Fibroblast of skin of right quadriceps (primary cell): ENCODE measurements at places on chromosomes 7 and 10.

DNA sequence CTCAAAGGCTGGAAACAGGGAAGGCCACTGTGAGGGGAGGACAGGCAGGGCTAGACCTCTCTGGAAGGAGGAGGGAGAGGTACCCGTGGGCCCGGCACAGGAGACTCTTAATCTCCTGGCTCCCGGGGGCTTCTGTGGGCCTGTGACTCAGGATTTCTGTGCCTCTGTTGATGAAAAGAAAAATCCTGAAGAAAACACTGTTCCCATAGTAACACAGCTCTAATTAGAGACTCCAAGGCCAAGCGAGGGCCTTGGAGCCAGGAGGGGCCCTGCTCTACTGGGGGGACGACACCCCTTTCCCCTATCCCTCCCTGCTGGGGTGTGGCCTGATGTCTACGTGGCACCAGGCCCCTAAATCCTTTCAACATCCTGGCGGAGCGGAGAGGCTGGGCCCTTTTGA is 174.1 kb upstream of the TNRC18 start:
- peak; percentile 58 for DNase-seq

GRCh38 chr10:71998840-71999194 is 34.6 kb downstream of the CHST3 start:
- peak; percentile 70 for DNase-seq

DNA sequence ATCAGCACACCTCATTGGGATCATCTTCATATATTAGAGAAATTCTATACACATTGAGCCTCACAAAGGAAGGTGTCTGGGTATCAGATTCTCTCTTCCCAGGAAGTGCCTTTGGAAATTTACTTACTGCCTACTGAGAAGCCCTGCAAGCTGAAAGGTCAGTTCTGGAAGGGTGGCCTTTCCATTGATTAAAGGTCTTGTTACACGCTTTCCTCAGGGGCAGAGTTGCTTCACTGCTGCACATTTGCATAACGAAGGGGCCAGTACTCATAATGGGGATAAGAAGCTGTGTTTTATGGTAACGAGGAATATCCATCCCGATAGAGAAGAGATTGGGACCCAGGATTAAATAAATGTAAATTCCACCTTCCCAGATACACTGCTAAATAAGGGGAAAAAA is 19.4 kb upstream of the IL15RA start:
- DNase-seq = no peak

DNA sequence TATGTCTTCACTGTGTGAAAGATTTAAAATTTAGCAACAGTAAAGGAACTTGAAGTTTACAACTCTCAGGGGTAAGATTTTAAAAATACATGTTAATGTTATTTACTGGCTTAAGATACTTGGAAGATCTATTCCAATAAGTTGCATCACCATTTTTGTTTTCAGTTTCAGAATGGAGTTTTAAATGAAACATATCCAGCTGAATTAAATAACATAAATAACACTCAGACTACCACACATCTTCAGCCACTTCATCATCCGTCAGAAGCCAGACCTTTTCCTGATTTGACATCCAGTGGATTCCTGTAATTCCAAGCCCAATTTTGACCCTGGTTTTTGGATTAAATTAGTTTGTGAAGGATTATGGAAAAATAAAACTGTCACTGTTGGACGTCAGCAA is 44.3 kb downstream of the AHR start:
- DNase-seq = peak; percentile 15

DNA sequence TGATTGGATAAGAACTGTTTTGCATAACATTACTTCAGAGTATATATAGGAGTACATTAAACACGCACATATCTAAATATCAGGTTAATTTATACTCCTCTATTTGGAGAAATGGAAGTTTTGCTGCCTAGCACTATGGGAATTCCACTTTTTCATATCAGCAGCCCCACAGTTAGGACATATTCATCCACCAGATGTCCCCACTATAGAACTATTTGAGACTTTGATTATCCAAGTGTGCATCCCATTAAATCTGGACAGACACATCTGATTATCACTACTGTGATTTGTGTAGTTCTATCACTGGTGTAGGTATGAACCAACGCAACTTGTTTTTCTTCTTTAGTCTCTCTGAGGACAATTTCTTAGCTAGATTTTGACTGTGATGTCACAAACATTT is 345.7 kb downstream of the THSD7A start:
- no peak for DNase-seq

GRCh38 chr10:118565301-118566075 is 30.0 kb downstream of the PRLHR start:
- DNase-seq = no peak

GRCh38 chr7:97007583-97007861 is 2.2 kb downstream of the DLX6 start:
- no peak for DNase-seq

- DNase-seq = peak; percentile 29
Measured at GRCh38 chr10:96292971-96293920, 11.0 kb upstream of the DNTT start.

DNA sequence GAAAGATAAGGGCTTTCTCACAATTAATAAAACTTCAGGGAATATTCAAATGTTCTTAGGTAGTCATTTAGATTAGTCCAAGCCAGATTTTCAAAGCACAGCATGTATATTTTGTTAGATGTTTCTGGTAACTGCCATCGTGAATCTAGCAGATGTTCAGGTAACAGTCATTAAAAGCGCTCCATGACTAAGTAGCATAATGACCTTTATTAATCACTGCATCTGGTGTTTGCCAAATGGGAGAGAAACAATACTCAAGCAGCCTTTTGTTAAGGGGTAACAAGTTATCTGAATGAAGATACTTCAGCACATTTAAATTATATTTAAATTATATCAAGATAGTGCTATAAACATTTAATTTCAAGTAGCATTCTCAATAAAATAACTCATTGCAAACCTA is 47.5 kb downstream of the USP6NL start:
- no peak for DNase-seq

GRCh38 chr10:90350122-90350521 is 507.7 kb downstream of the HTR7 start:
- no peak for DNase-seq

GRCh38 chr7:114021135-114021534 is 102.3 kb upstream of the PPP1R3A start:
- DNase-seq = no peak

GRCh38 chr7:66928388-66928787 is 7.4 kb downstream of the TMEM248 start:
- no peak for DNase-seq

GRCh38 chr10:26697922-26698608 is 564 bp downstream of the PDSS1 start:
- no peak for DNase-seq

- peak; percentile 39 for DNase-seq
Measured at GRCh38 chr7:44348300-44348699, 22.9 kb upstream of the CAMK2B start.

GRCh38 chr7:64916-65341 is 127.4 kb upstream of the FAM20C start:
- no peak for DNase-seq

- DNase-seq = no peak
Measured at GRCh38 chr10:11510736-11511135, 100.7 kb downstream of the USP6NL start.

- DNase-seq = no peak
Measured at GRCh38 chr7:117489430-117489829, 9.6 kb downstream of the CFTR start.

DNA sequence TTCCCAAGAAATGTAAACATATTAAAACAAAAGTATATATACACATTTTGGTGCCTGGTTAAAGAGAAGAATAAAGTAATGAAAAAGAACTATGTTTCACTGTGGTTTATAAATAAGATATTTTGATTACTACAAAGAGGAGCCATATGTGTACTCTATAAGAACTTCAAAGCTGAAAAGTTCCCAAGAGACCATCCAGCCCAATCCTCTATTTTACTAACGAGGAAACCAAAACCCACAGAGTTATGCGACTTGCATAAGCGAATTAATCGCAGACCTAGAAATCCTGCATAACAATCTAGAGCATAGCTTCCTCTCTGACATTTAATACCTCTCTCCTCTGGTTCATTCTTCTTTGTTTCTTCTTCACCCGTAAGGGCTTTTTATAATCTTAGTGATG is 937.1 kb downstream of the CNTNAP2 start:
- DNase-seq = peak; percentile 80

GRCh38 chr10:28850784-28851183 is 173.5 kb downstream of the BAMBI start:
- DNase-seq = no peak

DNA sequence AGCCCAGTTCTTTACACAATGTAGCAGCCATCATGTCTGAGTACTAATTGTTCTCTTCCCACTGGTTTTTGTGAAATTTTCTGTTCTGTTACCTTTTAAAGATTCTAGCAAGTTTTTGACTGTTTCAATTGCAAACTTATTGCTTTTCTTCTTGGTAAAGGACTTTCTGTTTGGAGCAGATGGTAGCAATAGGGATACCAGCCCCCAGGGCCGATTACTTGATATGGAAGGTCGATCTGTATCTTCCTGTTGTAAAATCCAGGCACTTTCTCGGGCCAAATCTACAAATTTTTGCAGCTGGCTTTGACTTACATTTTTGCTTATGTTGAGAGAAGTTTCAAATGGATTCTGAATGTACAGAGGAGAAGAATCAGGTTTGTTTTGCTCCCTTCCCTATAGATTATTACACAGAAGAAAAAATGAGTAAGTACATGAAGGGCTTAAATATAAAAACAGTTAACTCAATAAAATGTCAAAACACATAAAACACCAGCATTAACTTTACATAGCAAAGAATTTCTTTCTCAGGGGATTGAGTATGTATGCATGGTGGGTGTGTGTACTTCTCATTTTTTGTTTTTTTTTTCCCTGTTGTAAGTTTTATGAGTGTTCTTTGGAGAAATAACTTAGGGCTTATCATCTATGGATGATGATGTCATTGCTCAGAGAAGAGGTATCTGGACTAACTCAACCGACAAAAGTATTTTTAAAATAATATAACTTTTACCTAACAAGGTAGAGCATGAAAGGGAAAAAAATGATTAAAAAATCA is 35.3 kb downstream of the MTPAP start:
- no peak for DNase-seq

DNA sequence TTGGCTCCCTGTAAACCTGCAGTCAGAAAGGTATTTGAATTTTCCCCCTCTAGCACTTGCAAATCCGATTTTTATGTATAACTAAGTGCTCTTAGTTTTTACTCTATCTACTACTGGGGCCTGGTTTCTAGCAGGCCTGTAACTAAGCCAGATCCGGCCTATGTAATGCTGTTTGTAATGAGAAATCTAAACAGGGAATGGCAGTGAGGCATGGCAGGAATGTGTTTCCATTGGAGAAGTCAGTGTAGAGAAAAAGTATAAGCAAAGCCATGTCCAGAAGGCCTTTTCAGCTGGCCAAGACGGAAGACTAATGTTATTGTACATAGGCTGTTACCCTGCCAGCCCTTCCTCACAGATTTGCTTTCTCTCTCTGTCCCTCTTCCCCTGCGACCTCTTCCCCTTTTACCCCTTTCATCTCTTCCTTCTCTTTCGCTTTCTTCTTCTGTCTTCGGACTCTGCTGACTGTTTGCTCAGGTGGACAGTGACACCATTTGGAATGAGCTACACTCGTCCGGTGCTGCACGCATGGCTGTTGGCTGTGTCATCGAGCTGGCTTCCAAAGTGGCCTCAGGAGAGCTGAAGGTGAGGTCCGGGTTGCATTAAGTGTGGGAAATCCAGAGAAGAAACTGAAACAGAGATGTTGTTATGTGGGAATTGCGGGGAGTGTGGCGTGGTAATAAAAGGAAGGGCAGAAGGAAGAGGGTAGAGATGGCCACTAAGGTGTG is 297.5 kb downstream of the HDAC9 start:
- no peak for DNase-seq

DNA sequence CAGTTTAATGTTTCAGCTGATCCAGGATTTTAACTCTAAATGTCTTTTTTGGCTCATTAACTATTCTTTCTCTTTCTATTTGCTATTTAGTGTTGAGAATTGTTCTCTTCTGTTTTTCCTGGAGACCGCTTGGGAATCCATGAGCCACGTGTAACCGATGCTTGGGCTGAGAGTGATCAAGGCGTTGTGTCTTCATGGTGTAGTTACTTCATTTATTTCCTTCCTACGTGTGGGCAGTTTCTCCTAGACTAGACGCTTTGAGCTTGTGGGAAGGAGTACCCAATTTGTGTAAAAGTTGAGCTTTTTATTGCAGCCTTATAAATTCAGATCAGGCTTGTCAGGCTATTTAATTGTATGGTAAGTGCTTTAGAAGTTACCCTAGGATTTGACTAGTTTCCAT is 2.9 kb downstream of the EIF3B start:
- DNase-seq = no peak

GRCh38 chr7:155198196-155198892 is 99.3 kb upstream of the INSIG1 start:
- no peak for DNase-seq

GRCh38 chr7:92135052-92135889 is 994 bp upstream of the CYP51A1 start:
- peak; percentile 28 for DNase-seq

DNA sequence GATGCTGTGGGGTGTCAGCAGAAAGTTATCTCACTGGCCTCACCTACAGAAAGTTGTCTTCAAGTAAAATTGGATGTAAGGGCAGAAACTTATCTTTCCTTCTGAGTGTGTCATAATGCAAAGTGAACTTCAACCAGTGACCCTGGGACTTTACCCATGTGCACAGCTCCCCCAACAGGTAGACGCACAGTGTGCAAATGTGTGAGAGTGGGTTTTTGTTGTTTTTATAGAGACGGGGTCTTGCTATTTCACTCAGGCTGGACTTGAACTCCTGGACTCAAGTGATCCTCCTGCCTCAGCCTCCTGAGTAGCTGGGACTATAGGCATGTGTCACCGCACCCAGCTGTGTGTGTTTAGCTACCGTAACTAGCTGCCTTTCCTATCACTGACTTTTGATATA is 6.4 kb upstream of the KAZALD1 start:
- DNase-seq = no peak

- DNase-seq = no peak
Measured at GRCh38 chr10:50295367-50295766, 44.1 kb upstream of the ASAH2 start.

DNA sequence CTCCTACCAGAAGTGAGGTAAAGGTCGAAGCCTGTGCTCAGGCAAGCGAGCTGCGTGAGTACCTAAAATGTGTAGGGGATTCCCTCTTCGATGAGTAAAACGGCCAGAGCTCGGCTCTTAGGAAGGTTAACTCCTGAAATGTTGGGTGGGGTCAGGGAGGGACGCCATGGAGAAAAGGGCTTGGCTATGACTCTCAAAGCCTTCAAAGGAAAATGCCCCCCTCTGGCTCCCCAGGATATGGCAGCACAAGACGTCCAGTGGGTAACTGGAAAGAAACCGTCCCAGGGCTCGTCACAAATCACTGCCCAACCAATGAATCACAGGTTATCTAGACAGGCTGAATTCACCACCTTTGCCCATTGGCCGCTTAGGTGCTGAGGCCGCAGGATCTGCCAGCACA is 58.0 kb downstream of the CALML3 start:
- DNase-seq = no peak

DNA sequence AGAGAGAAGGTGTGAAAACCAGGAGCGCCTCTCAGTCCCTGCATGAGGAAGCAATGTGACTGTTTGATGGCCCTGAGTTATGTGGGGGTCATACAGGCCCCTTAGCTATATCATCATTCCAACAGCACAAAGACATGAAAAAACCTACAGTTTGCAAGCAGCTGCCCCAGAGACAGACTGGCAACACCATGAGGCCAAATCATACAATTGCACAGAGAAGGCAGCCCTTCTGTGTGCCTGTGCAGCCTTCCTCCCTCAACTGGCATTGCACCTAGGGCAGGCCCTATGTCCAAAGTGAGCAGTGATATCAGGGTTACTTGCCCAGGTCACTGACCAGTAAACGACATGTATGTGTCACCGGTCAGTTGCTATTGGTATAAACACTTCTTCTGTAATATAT is 41.6 kb downstream of the GPRIN2 start:
- no peak for DNase-seq

GRCh38 chr7:41054960-41055661 is 647.8 kb downstream of the INHBA start:
- no peak for DNase-seq
